ENCODE measurements at places on chromosomes 5 and 9.

- DNase-seq = no peak
Observed at GRCh38 chr5:168153263-168153875, 138.1 kb upstream of the WWC1 start.

- DNase-seq = no peak
Observed at GRCh38 chr9:36346569-36346968, 53.5 kb downstream of the RNF38 start.

- DNase-seq = no peak
Observed at GRCh38 chr5:89303033-89303480, 420.1 kb upstream of the MEF2C start.

DNA sequence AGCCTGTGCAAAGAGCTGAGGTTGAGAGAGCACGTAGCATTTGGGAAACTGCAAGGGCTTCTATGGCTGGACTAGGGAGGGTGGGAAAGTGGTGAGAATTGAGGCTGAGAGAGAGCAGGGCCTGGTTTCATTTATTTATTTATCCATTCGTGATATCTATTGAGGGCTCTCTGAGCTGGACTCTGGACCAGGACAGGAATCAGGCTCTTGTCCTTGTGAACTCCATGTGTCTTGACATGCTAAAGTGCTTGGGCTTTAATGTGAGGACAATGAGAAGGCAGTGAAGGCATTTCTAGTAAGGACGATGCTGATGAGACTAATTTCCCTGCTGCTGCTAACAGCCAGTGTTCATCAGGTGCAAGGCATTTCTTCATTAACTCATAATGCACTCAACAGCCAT is 95.9 kb upstream of the KLF4 start:
- DNase-seq = no peak

- no peak for DNase-seq
Observed at GRCh38 chr5:132873119-132873929, at the start of gene LEAP2. Gene LEAP2, plus strand, starts transcription at chr5:132873668. Its CDS starts 27 bp downstream, at chr5:132873695.

GRCh38 chr9:87422999-87423398 is 74.7 kb upstream of the DAPK1 start:
- DNase-seq = no peak

GRCh38 chr5:164433106-164433870 is 927.9 kb downstream of the MAT2B start:
- DNase-seq = no peak

DNA sequence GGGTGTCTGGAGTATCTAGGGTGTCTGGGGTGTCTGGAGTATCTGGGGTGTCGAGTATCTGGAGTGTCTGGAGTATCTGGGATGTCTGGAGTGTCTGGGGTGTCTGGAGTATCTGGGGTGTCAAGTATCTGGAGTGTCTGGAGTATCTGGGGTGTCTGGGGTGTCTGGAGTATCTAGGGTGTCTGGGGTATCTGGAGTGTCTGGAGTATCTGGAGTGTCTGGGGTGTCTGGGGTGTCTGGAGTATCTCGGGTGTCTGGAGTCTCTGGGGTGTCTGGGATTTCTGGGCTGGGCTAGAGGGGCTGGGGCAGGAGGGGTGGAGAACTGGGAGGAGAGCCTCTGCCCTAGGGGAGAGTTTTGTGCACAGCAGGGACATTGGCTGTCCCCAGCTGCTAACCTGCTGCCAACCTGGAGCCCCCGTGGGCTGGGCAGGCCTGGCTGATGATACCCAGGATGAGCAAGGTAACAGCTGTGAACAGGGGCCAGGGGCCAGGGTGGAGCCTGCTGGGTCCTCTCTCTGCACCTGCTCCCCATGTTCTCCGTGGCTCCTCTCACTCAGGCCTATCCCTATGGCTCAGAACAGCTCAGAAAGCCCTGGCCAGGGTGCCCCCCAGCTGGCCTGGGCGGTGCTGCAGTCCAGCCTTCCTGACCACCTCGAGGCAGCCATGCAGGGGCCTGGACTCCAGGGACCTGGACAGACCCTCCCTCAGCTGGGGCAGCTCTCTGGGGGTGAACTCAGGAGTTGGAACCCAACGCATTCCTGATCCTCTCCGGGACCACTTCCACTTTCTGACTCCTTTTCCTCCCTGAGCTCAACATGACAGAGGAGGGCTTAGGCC is 29.9 kb downstream of the LHX3 start:
- DNase-seq = no peak

GRCh38 chr5:72110394-72111013 is 3.2 kb downstream of the MAP1B start:
- DNase-seq = no peak

DNA sequence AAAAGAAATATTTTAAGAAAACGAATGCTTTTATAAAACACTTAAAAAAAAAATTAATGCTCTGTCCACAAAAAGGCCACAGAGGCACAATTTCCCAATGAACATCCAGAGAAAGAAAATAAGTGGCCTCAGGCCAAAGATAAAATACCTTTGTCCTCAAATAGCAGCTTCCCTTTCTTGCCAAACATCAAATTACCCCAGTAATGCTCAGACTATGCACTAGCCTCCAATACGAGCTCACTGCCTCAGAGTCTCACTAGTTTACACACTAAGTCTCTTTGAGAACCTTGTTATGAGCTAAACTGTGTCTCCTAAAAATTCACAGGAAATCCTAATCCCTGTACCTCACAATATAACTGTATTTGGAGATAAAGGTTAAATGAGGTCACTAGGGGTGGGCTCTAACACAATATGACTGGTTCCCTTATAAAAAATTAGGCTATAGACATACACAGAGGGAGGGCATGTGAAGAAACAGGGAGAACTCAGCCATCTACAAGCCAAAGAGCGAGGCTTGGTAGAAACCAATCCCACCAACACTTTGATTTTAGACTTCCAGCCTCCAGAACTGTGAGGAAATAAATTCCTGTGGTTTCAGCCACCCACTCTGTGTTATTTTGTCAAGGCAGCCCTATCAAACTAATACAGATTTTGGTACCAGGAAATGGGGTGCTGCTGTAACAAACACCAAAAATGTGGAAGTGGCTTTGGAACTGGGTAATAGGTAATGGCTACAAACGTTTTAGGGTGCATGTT is 4.4 kb downstream of the MPDZ start:
- no peak for DNase-seq

DNA sequence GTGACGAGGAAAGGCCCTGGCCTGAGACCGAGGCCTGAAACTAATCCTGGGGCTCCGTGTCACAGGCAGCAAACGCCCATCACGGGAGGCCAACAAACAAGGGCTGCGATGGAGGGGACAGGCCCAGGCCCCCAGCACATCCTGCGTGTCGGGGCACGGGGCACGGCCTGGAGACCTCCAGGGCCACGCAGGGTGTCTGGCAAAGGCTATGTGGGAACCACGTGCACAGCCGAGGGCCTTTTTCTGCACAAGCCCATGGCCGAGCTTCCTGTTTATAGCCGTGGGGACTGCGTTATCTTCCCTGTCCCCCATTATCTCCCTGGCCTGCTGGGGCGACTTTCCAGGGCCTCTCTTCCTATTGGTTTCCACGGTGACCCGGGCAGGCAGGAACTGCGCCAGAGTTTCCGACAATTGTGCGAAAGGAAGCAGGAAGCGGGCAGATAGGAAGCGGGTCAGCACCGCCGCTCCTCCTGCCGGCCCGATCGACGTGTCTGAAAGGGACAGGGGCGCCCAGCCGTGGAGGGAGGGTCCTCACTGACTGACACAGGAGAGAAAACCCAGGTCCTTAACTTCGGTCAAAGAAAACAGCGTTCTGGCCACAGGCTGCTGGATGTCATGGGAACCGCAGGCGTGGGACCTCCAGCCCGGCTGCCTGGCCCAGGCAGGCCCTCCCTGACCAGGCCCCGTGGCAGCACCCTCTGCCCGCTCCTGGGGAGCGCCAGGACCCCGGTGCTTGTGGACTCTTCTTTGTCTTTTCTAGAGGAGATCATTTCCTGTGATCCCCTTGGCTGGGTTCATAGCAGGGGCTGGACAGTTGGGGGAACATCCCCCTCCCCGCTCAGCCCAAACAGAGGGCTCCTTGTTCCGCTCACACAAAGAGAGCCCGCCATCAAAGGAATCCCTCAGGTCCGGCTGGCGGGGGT is 29.1 kb upstream of the SEC16A start:
- no peak for DNase-seq

DNA sequence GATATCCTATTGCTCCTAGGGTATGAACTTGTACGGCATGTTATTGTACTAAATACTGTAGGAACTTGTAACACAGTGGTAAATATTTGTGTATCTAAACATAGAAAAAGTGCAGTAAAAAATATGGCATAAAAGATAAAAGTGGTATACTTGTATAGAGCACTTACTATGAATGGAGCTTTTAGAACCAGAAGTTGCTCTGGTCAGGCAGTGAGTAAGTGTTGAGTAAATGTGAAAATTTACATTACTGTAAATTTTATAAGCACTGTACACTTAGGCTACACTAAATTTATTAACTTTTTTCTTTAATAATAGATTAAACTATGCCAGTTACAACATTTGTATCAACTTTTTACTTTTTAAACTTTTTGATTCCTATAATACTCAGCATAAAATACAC is 109.1 kb downstream of the ZCCHC7 start:
- DNase-seq = no peak

DNA sequence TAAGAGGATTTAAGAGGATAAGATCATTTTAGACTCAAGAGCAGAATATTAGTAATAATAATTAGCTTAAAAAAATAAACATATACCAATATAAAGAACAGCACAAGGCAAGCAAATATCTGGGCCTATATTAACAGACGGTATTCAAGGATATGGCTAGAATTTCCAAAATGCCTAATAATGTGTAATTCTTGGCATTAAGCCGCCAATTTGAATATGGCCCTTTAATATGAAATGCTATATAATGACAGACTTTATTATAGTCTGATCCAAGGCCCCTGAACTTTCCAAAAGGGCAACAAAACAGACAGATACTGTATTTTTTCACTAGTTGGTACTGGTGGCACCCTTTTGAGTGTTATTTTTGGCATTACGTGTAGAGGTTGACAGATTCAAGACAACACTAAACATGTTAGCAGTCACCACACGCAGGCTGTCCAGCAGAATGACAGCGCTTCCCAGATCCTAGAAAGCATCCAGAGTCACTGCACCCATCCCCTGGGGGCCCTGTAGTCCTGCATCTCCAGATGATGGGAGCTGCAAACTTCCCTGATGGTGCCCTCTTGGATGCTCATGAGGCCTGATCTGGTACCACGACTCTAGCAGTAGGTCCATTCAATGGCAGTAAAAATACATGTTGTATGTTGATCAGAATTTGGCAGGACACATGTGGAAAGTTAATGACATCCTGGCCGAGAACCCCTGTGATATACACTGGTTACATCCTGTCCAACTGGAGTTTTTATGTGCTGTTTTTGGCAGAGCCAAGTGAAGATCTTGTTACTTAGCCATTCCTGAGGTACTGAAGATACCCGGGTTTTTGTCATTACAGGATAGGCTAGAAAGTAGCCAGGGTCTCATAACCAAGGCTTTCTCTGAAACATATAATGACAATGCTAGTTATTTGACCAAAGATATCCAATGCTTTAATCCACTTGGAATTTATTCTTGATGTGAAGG is 1.7 kb upstream of the ABL1 start:
- DNase-seq = no peak

- DNase-seq = no peak
Observed at GRCh38 chr5:153860195-153860886, 178.4 kb downstream of the FAM114A2 start.

GRCh38 chr5:124906339-124907097 is 160.1 kb upstream of the ZNF608 start:
- DNase-seq = no peak

GRCh38 chr9:86298873-86299272 is 16.5 kb upstream of the ISCA1 start:
- DNase-seq = no peak

DNA sequence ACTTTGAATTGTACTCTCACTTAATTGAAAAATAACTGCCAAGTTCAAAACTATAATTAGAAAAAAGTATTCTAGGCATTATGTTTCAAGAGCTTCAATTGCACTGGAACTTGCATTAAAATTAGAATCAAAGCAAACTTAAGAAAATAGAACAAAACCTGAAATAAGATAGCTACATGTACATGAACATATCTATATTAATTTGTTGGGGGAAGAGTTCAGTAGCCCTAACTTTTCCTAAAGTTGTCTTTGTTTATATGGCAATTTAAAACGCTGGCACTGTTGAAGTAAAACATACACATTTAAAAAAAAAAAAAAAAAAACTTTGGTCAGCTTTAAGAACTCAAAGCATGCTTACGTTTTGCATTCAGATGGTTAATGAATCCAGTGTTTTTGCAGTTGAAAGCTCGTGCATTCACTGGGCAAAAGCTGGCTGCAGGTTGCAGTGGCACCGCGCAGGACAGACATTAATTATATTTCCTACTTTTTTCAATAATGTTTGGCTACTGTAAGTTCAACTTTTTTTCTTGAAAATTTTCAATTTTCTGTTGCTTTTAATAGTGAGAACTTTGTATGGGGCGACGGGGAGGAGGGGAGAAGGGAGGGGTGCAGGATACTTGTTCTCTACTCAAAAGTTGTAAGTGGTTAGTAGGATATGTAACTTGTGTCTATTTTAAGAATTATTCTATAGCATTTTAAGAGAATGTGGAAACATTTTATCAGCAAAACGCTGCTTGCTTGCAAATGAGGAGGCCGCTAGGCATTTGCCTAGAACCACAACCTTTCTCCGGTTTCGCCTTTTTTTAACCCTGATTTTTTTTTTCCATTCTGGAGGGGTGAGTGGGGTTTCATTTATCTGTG is 3.9 kb downstream of the NR2F1 start:
- DNase-seq = no peak

GRCh38 chr9:71349218-71349617 is 227.8 kb upstream of the TRPM3 start:
- DNase-seq = no peak

DNA sequence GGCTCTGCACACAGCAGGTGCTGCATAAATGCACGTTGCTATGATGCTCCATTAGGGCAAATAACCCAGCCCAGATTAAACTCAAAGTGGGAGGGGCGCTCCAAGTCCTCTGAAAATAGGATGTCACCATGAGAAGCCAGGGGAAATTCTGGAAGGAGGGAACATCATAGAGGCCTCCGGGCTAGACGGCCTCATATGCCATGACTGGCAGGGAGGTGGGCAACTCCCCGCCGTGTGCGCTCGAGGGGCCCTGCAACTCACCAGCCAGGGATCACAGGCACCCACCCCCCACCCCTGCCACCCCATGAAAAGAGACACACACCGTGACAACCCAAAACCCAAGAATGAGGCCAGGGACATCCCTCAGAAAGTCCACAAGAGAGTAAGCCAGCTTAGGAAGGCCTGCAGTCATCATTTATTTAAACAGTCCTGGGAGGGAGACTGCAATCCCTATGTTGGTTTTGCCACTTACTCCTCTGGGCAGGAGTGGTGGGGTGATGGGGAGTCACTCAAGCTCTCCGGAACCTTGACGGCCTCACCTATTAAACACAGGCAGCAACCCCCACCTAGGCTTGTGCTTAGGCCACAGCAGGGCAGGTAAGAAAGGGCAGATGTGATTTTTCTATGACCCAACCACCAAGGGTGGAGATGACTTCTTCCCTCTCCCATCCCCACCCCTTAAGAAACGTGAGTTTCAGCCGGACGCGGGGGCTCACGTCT is 4.0 kb downstream of the VAV2 start:
- DNase-seq = no peak

GRCh38 chr5:54398191-54398590 is 57.3 kb upstream of the HSPB3 start:
- DNase-seq = no peak

- no peak for DNase-seq
Observed at GRCh38 chr5:33523208-33523771, 82.5 kb downstream of the TARS1 start.

GRCh38 chr9:121026768-121027167 is 23.3 kb downstream of the C5 start:
- DNase-seq = no peak

GRCh38 chr5:124736805-124737188 is 9.6 kb downstream of the ZNF608 start:
- DNase-seq = no peak

GRCh38 chr5:406041-406440 is 36.9 kb upstream of the EXOC3 start:
- no peak for DNase-seq

All from stimulated activated CD4-positive, alpha-beta T cell treated with anti-CD3 and anti-CD28 coated beads, Interleukin-1b, Interleukin-23, amount 100 ng/mL, for 1 hour (primary cell).